Pulmonary artery endothelial cell (primary cell): ENCODE measurements at places on chromosomes 5 and 9. TPM values are rescaled to one million over a fixed set of nuclear protein-coding genes. Genes with fewer than 3 reads are reported as not detected.

DNA sequence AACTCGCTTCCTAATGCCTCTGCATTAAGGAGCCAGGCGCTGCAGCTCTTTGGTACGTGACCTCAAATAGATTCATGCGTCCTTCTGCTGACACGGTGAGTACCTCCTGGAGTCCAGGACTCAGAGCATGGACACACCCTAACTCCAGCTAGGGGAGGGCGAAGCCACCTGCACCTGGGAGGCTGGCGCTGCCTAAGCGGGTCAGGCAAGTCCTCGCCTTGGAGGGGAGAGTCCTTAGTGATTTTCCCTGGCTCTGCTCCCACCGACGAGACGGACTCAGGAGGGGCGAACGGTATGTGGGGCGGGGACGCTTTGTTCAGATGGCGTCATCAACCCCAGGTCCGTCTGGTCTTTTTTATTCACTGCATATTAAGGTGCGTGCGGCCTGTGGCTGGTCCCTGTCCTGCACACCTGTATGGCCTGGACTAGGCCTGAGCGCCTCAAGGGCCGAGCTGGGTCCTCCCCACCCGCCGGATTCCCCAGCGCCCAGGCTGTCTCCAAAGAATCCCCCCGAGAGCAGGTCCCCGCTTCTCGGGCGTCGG is 50.3 kb downstream of the NSUN2 start:
- DNase-seq: no peak

GRCh38 chr9:100346836-100347235 is 5.9 kb downstream of the TEX10 start:
- no peak for DNase-seq

- no peak for DNase-seq
Measured at GRCh38 chr9:119986713-119987112, 593.3 kb downstream of the CDK5RAP2 start.

DNA sequence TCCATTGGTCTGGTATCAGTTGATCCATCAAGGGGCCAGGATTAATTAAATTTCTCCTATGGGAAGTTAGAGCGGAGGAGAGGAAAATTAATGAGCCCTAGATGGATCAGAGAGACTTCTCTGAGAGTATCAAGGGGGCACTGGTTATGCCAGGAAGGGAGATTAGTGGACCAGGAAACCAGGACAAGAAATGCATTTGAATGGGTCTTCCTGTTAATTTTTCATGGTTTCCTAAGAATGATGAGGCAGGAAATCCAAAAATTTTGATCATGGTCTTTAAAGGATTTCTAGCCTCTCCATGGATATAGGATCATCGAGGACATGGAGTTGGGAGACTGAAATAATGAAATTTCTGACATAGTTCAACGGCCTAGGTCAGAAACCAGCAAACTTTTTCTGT is 30.8 kb downstream of the FOXI1 start:
- no peak for DNase-seq

Gene SHOC1
- total RNA-seq: not detected in 2 replicates

Gene CDKN2B
- total RNA-seq: 2.3 and 3.5 TPM in 2 replicates

Gene CCL27
- total RNA-seq: 0.14 TPM in 1 of 2 replicates, not detected in the other

Gene GARNL3
- total RNA-seq: 3.1 and 4.4 TPM in 2 replicates
